ENCODE measurements at places on chromosomes 11 and 22.

- peak; percentile 84 for DNase-seq
Observed at GRCh38 chr11:57426929-57427726, at the start of gene SLC43A3. Gene SLC43A3, minus strand, starts transcription at chr11:57427121. Its CDS starts 949 bp downstream, at chr11:57426172.

DNA sequence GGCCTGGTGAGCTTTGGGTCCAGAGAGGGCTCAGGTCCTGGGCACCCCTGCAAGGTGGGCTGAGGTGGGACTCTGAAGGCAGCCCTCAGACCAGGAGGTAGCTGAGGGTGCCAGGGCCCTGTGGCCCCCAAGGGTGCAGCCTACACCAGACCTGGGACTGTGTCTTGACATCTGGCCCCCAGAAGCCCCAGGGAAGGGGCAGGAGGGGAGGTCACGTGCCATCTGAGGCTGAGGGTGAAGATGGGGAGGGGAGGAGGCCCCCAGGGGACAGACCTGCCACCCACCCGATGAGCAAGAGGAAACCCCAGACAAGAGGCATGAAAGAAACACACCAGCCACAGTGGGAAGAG is 520.2 kb downstream of the BRD1 start:
- no peak for DNase-seq

GRCh38 chr22:41725510-41726110 is 26.3 kb downstream of the MEI1 start:
- DNase-seq = peak; percentile 62

- no peak for DNase-seq
Observed at GRCh38 chr11:133723056-133723455, 122.3 kb downstream of the SPATA19 start.

Measured in RCC 7860 (cell line).